ENCODE measurements at places on chromosomes 13 and 19.
A peak's percentile ranks its signal among the peaks of the same experiment; 100 is the strongest.

- no peak for DNase-seq
These were observed 81.1 kb downstream of the UFM1 start for GRCh38 chr13:38430796-38431195.

DNA sequence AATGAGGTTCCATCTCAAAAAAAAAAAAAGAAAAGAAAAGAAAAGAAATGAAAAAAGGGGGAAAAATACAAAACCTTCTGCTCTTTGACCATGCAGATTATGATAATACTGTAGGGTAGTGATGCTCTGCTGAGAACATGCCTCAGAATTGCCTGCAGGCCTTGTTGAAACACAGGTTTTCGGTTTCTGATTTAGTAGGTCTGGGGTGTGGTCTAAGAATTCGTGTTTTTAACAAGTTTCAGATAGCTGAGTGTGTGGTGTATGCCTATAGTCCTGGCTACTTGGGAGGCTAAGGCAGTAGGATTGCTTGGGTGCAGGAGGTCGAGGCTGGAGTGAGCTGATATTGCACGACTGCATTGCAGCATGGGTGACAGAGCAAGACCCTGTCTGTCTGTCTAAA, 14.9 kb upstream of the CYP2B6 start:
- no peak for DNase-seq

GRCh38 chr13:50809133-50810090, 34.1 kb downstream of the DLEU7 start:
- no peak for DNase-seq

GRCh38 chr19:43460362-43461016, 4.9 kb downstream of the LYPD3 start:
- DNase-seq: no peak

- no peak for DNase-seq
These were observed 240.6 kb downstream of the GGACT start for GRCh38 chr13:100347968-100348367.

DNA sequence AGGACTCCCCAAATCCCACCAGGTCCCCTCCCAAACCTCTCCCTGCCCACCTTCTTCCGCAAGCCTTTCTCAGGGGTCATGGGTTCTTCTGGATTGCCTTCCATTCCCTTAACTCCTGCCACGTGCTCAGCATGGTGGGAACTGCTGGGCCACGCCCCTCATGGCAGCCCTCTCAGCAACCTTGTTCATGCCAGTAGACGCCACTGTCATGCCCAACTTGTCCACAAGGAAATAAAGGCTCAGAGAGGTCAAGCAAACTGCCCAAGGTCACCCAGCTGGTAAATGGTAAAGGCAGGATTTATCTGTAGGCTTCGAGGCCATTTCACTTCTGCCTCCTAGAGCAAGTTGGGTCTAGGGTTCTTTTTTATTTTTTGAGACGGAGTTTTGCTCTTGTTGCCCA, 10.9 kb downstream of the PRAM1 start:
- DNase-seq: no peak

DNA sequence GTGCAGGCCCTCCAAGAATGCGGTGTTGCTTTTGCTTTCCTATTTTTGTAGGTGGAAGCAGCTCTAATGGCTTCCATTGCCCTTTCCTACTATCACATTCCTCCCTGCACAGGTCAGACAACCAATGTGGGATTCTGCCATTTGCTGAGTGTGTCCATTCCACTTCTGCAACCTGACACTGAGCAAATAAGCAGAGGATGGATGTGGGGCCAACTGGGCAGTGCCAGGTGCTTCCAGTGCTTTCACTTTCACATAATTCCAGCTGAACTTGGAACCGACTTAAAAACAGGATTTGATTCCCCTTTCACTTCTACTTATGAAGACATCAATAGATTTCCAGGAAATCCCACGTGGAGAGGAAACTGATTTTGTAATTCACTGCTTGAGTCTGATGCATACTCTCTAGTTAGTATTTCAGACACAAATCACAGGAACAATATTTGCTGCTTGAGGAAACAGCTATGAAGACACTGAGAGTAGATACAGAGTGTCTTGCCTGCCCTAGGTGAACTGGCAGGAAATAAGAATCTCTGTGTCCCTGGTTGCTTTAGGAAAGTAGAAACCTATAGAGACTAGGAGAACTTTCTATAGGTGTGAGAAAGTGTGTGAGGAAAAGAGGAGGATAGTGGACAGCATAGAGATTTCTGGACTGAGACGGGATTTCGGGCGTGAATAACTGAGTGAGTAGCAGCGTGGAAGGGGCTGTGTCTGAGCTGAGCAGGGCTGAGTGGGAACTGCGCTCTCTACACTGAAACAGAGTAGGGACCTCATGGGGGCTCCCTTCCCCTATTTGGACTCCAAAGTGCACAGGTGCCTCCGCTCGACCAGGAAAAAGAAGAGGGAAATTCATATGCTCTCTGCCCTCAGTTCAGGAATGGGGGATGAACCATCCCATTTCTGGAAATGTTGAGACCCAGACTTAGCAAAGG, 22.5 kb downstream of the LGALS16 start:
- DNase-seq: no peak

GRCh38 chr13:75359266-75359665, 122.7 kb downstream of the TBC1D4 start:
- DNase-seq: no peak

GRCh38 chr13:88622362-88622973, 951.3 kb downstream of the SLITRK5 start:
- peak; percentile 25 for DNase-seq

GRCh38 chr13:61187471-61187870, 228.2 kb downstream of the PCDH20 start:
- no peak for DNase-seq

DNA sequence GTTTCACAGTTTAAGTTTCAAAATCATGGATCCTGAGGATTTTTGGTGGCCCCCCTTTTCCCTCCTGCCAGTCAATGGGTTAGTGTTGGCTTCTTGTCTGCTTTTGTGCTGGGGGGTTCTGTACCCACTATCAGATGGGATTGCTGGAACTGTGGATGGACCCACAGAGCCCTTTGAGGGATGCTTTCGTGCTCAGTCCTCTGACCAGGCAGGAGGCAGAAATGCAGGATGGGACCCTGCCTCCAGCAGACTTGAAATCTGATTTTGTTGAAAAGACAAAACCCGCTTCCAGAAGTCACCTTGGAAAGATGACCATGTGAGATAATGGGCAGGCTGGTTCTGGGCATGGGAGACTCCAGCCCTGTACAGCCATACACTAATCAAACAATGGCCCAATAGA, 408.9 kb downstream of the ZNF536 start:
- no peak for DNase-seq
